ENCODE measurements at places on chromosomes 16 and 17.

- peak; percentile 70 for DNase-seq
Measured at GRCh38 chr16:75251280-75252048, at the start of gene BCAR1. Gene BCAR1 (minus strand): TSS chr16:75251624. CDS start chr16:75251482, 142 bp downstream.

GRCh38 chr16:61421111-61421510 lies 615.1 kb downstream of the CDH8 start:
- no peak for DNase-seq

GRCh38 chr17:14903854-14904253 lies 361.3 kb downstream of the PMP22 start:
- no peak for DNase-seq

- DNase-seq, result no peak
Measured at GRCh38 chr16:8543258-8543657, 47.1 kb downstream of the TMEM114 start.

- no peak for DNase-seq
Measured at GRCh38 chr16:86355531-86355930, 154.8 kb upstream of the FOXF1 start.

GRCh38 chr17:31568539-31568938 lies 177.1 kb downstream of the RAB11FIP4 start:
- no peak for DNase-seq

- peak; percentile 79 for DNase-seq
Measured at GRCh38 chr17:42798383-42799380, at the start of the genes CNTD1 and COA3. Gene CNTD1 (plus strand): TSS chr17:42798861. CDS start chr17:42799068, 207 bp downstream. Gene COA3 (minus strand): TSS chr17:42798704. CDS start chr17:42798681, 23 bp downstream.

GRCh38 chr17:42608305-42609181 lies 631 bp downstream of the RETREG3 start:
- DNase-seq, result no peak

DNA sequence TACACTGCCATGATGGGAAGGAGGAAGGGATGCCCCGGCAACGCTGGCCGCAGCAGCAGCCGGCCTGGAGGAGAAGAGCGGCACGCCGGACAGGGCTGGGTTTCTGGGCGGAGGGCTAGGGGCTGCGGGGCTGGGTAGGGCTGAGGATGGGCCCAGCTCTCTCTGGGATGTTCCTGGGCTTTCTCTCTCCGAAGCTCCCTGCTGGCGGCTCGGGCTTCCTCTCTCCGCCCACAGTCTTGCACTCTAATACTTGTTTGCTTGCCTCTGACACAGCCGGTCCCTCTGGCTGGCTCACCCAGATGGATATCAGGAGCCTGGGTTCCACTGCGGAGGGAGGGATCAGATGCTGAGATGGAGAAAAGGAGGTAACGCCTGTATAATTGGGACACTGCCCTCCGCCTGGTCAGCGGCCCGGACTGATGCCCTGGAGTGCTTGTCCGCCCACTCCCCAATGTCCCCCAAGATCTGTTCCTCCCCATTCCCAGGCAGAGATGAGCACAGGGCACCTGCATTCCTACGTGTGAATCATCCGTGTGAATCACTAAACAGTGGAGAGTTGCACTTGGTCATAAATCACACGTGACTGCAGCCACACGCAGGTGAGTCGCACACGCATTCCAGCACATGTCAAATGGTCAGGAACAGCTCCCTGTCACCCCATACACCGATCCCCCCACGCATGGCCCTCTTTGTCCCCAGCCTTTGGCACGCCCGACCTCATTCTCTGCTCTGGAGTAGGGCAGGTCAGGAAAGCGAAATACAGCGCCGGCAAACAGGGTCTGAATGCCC lies at the start of gene ALOXE3:
ALOXE3 (minus strand) TSS at position 535 of the 789 bp plus-strand sequence; CDS start at position 11, 524 bp downstream.
- peak; percentile 73 for DNase-seq

GRCh38 chr17:71824671-71825070 lies 296.1 kb upstream of the SOX9 start:
- DNase-seq, result no peak

GRCh38 chr16:47528431-47528830 lies 67.3 kb downstream of the PHKB start:
- no peak for DNase-seq

DNA sequence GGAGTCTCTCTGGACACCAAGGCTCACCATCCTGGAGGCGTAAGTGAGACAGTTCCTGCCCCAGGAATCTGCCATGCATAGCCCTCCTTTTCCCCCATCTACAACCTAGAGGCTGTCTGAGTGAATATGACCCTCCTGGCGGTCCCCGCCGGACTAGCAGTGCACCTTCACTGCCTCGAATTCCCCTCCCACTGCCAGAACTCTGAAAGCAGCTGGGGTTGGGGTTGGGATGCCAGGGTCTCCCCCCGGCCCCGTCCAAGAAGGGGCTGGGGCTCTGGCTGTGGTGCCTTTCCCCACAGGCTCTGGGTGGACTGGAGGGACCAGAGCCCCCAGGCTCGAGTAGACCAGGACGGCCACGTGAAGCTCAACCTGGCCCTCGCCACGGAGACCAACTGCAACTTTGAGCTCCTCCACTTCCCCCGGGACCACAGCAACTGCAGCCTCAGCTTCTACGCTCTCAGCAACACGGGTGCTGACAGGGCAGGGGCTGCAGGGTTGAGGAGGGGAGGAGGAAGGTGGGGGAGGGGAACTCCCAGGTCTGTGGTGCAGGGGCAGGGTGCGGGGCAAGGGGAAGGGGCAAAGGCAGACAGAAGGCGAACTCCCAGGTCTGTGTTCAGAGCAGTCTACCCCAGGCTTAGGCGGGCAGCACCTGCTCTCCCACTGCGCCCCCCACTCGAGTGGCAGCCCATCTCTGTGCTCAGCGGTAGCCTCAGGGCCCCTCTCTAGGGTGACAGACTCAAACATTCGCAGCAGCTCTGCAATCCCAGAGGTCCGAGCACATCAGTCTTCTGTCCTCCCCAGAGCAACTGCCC lies 1.2 kb downstream of the ZACN start:
- DNase-seq, result no peak

- no peak for DNase-seq
Measured at GRCh38 chr17:78019976-78020716, 61.6 kb downstream of the TNRC6C start.

- no peak for DNase-seq
Measured at GRCh38 chr16:80105160-80105559, 435.6 kb upstream of the DYNLRB2 start.

- no peak for DNase-seq
Measured at GRCh38 chr17:45951403-45951802, 47.6 kb upstream of the STH start.

DNA sequence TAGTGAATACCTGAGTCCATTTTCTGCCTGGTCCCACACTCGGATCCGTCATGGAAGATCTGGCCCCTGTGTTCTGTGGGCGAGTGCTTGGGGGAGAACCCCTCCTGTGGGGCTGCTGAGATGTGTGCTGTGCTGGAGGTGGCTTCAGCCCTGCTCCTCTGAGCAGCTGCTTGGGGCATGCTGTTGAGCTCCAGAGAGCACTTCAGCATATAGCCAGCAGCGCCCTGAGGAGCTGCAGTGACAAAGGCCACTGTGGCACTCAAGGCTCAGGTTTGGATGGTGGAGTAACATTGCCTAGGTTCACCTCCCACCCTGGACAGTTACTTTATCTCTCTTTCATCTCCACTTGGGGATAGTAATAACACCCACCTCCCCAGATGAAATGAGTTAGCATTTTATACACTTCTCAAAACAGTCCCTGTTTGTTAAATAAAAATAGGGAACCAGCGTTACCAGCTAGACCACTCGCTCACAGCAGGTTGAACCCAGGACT lies 75.3 kb downstream of the KSR1 start:
- DNase-seq, result no peak

- no peak for DNase-seq
Measured at GRCh38 chr17:300881-301280, 51.7 kb downstream of the RPH3AL start.

DNA sequence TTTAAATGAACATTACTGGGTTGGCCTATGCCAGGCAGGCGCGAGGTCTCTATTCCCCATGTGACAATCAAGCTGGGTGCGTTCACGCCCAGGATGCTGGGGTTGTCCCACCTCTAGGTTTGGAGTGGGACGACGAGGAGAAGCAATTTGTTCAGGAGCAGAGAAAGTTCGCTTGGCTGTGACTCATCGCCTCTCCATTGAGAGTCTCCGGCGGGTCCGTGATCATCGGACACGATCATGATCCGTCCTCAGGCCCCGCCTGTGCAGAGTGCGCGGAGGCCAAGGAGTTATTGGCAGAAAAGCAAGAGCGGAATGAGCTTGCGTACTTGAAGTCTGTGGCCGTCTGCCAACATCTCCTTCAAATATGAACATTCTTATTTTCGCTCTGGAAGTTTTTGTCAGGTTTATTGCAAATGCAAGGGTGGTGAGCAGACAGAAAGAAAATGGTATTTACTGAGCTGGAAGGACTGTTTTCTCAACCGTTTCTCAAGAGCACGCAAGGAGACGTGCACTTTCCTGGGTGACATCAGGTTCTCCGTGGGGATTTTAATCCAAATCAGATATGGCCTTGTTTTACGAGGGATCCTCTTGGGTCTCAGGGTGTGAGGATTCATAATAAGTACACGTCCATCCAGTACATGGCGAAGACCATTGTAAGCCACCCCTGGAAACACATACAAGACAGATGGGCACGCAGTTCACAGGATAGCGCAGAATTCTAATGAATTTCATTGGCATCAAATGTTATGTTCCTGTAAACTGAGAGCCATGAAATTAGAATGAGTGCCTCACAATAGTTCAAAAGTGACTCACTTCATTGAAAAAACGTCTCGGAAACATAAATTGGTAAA lies 70.1 kb upstream of the CREBBP start:
- peak; percentile 53 for DNase-seq

DNA sequence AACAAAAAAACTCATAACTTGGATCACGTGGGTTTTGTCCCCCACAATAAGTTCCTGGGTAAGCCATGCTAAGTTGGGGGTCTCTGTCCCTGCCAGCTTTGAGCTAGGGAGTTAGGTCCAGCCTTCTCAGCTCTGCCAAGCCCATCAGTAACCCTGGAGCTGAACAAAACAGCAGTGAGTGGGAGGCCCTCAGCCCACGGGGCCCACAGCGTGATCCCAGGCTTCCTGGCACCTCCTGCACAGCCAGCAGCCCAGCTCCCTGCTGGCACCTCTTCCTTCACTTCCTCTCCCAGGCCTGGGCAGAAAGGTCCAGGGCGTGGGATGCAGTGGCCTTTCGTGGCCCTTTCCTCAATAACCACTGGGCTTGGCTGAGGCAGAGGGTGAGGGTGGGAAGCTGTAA lies 35.5 kb upstream of the CDC42EP4 start:
- DNase-seq, result no peak

- no peak for DNase-seq
Measured at GRCh38 chr16:35732046-35732810, 2272.8 kb downstream of the TP53TG3F start.

DNA sequence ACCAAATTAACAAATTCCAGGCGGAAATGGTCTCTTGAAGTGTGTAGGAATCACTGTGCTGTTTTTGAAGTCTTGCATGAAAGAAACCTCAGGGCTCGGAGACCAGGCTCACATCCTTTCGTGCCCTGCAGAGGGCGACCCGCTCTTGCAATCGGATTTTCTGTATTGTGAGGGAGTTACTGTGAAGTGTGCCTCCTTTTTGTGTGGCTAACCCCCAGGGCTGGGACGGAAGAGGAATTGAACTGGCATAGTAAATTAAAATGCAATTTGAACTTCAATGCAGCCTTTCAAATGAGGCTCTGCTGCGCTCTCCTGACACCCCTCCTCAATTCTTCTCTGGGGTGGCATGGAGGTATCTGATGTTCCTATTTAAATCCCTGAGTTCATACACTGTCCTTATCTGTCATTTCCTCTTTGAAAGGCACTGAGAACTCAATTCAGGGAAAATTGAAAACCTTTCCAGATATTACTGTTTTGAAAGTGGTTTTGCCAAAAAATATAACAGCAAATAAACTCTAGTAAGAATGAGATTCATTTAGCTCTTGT lies 51.5 kb upstream of the MGAT5B start:
- no peak for DNase-seq

DNA sequence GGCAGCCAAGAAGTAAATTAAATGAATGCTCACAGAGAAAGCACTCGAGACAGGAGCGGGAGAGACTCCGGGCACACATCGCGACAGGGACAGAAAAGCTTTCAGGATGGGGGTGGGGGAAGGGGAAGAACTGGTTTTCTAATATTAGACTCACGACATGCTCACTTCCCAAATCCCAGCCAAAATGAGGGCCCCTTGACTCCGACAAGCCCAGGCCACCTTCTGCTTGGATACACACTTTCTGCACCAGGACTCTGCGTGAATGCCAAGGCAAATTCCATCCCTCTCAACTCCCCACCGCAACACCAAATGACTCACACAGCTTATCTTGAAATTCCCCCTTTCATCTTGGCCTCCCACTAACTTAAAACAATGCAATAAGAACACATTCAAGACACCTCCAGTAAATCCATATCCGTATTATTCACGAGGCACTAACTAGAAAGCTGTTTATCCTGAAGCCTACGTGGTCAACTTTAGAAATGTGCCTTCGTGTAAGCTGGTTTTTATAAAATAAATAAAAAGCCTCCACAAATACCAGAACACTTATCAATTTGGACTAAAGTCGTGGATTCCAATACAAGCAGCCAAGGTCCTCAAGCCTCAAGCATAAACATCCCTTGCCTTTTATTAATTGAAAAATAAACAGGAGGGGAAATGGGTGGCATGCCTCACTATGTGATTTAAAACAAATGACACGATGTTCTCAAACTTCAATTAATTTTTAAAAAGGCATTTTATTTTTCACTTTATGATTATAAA lies 46.1 kb downstream of the NXN start:
- DNase-seq, result no peak

DNA sequence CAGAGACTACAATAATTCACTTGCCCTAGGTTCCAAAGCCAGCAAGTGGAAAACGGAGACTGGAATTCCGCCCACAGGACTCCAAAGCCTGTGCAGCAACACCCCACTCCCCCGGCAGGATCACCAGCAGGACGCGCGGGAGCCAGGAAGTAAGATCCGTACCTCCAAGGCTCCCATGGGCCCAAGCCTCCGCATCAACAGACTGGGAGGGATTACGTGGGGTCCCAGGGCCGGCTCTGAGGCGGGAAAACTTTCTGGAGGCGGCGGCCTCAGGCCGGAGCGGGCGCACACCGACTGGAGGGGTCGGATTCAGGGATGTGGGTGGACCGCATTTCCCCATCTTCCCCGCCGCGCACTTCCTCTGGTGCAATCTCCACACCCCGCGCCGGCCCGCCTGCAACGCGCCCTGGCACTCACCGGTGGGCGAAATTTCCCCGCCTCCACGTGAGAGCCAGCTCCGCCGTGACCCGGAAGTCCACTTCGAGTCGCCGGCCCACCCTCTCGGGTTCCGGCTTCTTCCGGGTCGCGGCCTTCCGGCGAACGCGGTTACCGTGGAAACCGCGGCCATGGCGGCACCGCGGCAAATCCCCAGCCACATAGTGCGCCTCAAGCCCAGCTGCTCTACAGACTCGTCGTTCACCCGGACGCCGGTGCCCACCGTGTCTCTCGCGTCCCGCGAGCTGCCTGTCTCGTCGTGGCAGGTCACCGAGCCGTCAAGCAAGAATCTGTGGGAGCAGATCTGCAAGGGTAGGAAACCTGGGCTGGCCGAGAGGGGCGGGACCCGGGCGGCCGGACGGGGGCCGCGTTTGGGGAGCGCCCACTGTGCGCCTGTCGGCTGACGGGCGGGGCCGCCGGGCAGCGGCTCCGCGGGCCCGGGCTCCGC lies at the start of the genes IQCK and KNOP1:
IQCK (plus strand) TSS at position 531 of the 883 bp plus-strand sequence; CDS start at position 567, 36 bp downstream.
KNOP1 (minus strand) TSS at position 487 of the 883 bp plus-strand sequence. CDS start 3,192 bp downstream, outside the sequence.
- peak; percentile 81 for DNase-seq

Data from breast epithelium (tissue), 4 donors.